ENCODE measurements at places on chromosomes 4 and X.

DNA sequence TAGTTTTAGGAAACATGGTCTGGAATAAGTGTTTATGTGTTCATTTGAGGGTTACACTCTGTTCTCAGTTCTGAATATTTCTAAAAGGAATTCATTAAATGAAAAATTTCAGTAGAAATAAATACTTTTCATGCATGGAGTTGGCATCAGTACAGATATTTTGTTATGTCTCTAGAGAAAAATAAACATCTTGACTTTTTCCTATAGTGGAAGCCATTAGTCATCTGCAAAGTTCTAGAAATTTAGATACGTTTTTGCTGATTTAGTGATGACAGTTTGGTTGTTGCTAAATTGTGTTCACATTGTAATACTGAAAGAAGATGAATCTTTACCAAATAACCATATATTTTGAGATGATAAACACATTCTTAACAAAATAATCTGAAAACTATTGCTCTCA, 268.2 kb upstream of the TEX13A start:
- no peak for DNase-seq

GRCh38 chr4:148376151-148376550, 66.1 kb downstream of the NR3C2 start:
- peak; percentile 43 for DNase-seq

DNA sequence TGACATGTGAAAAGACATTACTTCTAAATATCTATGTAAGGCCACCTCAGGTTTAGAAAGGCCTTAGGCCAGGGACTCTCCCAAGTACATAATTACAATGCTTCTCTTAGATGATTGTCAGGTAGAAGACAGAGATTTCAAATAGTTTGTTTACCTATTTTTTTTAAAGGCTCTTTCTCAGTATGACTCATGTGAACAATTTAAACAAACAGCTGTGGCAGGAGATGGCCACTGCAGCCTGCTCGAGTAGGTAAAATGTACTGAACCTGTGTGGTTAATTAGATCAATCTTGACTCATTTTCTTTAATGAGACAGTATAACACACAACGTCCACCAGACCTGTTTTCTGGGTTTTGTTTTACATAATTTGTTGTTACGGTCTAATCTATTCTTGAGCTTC, 50.2 kb downstream of the LEF1 start:
- peak; percentile 77 for DNase-seq

DNA sequence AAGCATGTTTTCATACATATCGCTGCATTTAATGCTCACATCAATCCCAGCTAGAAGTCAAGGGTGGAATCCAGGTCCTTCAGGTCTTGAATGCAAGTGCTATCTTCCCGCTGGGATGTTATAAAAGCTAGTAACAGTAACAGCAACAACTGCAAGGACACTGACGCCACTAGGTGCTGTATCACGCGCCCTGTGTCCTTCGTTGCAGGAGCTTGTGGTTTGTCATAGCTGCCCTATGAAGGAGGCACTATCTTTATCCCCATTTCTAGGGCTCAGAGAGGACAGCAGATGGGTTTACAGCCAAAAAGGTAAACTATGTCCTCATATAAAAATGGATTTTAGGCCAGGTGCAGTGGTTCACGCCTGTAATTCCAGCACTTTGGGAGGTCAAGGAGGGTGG, 202.9 kb downstream of the NSUN7 start:
- no peak for DNase-seq

DNA sequence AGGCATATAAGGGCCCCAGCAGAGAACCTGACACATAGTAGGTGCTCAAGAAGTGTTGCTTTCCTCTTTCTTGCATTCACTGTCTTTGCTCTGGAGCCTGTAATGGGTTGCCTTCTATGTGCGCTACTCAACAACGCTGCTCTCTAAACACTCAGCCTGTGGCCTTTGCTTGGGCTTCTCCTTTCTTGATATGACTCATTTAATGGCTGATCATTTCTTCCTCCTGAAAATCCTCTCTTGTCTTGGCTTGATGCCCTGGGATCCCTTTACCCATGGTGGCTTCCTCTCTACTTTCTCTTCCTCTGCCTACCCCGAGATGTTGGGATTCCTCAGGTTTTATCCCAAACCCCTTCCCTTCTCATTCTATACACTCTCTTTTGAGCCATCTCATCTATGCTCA, 19.9 kb upstream of the PJA1 start:
- no peak for DNase-seq

DNA sequence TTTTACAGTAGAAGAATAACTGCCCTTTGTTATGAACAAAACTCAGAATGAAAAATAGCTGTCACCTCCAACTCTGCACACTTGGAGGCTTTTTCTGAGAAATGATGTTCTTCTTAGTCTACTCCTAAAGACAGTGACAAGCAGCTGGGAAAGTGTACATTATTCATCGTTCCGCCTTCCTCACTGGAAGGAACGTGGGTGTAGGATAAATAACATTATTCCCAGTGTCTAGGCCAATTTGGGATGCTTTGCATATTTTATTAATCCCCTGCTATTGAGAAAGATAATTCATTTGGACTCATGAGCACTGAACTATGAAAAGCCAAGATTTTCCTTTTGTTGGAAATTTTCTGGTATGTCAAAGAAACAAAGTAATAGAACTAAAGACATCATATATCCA, 87.8 kb downstream of the VCX2 start:
- DNase-seq: no peak

- peak; percentile 6 for DNase-seq
Observed at GRCh38 chrX:109270580-109271484, 211.1 kb downstream of the GUCY2F start.

DNA sequence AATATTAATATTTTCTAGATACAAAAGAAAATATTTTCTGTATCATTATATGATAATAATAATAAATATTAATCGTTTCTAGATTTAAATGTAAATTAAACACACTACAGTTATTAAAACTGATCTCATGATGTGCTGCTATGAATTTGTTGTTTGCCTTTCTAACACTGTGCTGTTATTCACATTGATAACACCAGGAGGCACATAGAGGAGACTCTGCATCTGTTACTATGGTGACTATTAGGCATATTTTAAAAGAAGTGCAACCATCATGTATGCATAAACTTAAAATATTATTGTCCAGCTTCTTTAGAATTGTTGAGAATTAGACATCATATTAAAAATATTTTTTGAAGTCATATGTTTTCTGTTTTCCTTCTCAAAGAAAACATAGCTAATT, 11.8 kb upstream of the PDGFC start:
- DNase-seq: no peak

DNA sequence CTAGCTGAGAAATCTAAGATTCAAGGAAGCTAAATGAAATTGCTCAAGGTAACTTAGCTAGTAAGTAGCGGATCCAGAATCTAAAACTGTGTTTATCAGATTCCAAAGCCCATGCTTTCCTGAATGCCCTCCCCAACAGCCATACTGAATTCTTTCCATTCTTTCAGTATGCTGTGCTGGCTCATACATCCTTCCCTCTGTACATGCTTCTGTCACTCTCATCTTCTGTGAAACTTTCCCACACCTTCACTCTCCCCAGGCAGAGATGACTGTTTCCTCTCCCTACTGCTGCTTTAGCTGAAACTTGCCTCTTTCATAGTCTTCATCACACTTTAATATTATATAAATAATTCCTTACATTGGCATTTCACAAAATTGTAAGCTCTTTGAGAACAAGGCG, 39.3 kb upstream of the SMARCAD1 start:
- DNase-seq: no peak

Measured in SW480 (cell line).